ENCODE measurements at places on chromosomes 12 and 14.

DNA sequence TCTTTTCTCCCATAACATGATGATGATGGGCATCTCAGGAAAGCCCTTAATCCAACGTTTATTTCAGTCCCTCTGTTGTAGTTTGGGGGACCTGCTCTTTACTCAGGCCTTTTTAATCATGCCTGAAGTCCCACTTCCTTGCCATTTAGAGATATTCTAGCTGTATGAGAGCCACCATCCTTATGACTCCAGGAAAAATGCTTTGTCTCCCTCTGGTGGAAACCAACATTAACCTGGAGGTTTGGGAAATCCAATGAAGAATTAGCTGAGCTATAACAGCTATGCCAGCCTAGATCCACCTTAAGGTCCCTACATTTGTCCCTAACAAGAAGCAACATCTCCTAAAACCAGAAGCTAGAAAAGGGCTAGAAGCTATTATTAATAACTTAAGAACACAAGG lies 1399.1 kb downstream of the LRFN5 start:
- no peak for DNase-seq

GRCh38 chr14:34713681-34714319 lies 593 bp downstream of the CFL2 start:
- DNase-seq, result no peak

GRCh38 chr12:27498761-27499160 lies 25.2 kb upstream of the PPFIBP1 start:
- no peak for DNase-seq

DNA sequence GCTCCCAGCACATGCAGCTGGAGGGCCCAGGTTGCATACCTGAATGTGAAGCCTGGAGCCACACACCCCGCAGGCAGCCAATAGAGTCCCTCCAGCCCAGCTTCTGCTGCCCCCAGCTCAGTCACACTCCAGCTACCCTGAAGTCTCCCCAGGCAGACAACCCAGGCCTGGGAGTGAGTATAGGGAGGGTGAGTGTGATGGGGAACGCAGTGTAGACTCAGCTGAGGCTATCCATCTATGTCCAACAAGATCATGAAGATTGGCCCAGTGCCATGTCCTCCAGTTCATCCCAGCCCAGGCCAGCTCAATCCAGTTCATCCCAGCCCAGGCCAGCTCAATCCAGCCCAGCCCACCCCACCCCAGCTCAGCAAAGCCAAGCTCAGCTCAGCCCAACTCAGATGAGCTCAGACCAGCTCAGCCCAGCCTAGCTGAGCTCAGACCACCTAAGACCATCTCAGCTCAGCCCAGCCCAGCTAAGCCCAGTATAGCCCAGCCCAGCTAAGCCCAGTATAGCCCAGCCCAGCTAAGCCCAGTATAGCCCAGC lies 330.4 kb downstream of the TMEM121 start:
- DNase-seq, result no peak

Measured in omental fat pad (tissue), 4 donors.